ENCODE measurements at places on chromosomes 3 and 15.

DNA sequence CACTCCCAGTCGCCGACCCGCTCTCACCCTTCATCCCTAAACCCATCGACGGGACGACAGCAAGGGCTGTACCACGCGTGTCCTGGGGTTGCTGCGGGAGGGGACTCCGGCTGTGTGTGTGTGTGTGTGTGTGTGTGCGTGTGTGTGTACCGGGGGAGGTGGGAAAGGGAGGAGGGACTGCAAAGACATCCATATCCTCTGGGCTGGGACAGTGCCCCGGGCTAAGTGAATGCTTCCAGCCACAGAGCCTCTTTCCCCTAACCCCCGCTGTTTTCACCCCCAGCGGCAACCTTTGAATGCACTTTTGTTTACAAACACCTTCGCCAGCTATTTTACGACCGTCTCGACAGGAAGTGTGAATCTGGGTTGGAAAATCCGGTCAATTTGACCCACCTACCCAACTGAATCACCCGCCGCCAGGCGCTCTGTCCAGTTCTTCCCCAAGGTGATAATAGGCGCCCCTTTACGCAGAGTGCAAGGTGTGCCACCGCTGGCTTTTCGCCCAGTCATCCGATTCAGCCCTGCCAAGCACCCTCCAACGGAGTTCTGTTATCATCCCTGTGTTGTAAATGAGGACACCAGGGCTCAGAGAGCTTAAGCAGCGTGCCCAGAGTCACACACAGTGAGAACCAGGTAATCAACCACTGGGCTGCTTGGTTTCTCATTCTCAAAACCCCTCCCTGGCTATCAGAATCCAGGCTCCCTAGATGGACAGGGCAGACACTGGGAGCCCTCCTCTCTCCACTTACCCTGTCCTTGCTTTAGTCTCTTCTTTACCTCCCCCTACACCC lies 739 bp upstream of the AMOTL2 start:
- no peak for DNase-seq

DNA sequence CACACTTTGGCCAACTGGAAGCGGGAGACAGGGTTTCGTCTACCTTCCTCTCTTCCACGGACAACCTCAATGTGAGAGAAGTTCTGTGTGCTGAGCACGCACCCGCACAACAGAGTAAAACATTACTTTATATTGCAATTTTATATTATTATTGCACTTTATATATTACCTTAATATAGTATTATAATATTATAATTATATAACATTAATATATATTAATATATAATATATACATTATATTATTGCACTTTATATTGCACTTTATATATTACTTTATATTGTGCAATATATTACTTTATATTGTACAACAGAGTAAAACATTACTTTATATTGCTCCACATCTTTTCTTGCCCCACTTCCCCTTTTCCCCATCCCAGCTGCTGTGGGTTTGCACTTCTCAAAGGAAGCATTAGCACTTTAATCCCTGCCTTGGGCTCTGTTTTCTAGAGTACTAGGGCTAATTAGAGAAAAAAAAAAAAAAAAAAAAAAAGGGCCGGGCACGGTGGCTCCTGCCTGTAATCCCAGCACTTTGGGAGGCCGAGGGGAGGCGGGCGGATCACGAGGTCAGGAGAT lies 76.4 kb upstream of the SLC4A7 start:
- DNase-seq = no peak

DNA sequence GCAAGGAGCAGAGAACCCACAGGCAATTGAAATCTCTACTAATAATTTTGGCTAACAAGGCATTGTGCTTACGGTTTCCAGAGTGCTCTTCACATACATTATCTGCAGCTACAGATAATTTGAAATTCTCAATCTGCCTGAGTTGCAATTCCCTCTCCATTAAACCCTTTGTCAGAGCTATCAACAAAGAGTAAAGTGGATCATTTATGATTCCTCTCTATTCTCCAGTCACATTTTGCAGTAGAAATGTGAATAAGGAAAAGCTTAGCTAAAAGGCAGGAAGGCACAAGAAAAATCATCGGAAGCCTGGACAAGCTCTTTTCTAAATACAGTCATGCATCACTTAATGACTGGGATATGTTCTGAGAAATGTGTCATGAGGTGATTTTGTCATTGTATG lies 49.6 kb downstream of the FAM98B start:
- DNase-seq = no peak

DNA sequence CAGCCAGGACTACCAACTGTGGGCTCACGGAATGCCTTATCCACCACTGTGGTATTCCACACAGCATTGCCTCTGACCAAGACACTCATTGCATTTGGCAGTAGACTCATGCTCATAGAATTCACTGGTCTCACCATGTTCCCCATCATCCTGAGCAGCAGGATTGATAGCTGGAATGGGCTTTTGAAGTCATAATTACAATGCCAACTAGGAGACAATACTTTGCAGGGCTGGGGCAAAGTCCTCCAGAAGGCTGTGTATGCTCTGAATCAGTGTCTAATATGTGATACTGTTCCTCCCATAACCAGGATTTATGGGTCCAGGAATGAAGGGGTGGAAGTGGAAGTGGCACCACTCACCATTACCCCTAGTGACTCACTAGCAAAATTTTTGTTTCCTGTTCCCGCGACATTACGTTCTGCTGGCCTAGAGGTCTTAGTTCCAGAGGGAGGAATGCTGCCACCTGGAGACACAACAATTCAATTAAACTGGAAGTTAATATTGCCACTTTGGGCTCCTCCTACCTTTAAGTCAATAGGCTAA lies 58.6 kb upstream of the CCDC80 start:
- DNase-seq = peak; percentile 79

DNA sequence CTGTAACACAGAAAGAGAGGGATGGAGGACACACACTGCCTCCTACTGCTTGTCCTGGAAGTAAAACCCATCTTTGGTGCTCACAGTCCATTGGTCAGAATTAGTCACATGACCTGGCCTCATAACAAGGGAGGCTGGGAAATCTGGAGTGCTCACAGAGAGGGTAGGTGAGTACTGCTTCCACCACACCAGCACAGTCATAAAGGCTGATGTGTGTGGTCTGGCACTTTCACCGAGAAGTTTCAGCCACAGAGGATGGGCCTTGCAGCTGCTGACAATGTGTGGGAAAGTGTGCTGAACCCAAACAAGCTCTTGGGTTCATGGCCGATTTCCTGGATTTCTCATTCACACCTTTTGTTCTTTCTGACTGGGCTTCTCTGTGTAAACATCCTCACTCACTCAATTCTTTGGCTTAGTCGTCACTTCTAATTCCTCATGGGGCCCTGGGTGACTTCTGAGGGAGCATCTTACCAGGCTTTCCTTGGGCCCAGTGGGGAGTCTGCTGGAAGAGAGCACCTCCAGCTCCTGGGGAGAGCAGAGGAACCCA lies 100.7 kb downstream of the ASB7 start:
- DNase-seq = peak; percentile 82

- no peak for DNase-seq
Observed at GRCh38 chr3:38421679-38422336, 31.9 kb upstream of the ACVR2B start.

DNA sequence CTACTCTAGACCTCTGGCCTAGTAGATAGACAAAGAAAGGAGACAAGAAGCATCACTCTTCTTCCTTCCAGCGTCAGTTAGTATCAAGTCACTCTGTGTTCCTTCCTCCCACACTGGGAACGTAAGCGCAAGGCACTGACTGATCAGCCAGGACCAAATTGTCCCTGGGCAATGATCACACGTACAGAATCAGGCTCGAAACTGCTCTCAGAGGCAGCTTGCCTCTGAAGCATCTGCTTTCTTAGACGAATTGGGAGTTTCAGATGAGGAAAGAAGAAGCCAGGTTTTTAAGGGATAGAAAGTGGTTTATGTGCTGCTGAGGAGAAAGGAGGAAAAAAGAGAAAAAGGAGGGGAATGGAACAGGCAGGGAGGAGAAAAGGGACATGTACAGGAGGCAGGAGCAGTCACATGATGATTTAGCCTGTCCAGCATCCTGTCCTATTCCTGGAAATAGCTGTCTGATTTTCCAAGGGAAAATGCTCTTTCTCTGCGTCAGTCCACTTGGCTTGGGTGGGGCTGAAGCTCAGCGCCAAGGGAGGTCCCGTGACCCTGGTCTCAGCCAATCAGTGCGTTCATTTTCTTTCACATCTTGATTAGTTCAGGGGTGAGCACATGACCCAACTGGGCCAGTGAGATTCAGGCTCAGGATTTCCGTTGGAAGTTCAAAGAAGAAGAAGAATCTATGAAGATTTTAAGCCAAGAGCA lies 102.0 kb upstream of the PRICKLE2 start:
- DNase-seq = peak; percentile 54

DNA sequence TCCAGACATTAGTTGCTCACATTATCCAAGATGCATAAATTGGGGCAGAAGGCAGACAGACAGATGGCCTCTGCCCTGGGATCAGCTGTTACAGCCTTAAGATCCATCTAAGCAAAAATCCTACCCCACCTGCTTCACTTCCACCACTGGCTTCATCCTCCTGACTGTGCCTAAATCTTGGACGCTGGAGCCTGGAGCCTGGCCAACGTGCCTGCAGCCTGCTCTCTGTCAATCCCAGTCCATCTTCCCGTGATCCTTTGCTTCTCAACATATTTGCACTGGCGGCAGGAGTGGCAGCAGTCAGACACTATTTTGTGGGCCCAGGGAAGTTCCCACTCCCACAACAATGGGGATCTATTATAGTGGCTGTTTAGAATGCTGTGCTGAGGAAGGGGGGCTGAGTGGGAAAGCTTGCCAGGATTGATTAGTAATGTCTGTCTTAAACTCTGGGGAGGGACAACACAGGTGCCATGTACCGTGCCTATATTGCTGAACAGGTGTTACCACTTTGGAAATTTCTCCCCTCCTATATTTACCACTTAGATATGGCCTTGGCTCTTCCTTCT lies 121.2 kb downstream of the MEGF11 start:
- DNase-seq = no peak

DNA sequence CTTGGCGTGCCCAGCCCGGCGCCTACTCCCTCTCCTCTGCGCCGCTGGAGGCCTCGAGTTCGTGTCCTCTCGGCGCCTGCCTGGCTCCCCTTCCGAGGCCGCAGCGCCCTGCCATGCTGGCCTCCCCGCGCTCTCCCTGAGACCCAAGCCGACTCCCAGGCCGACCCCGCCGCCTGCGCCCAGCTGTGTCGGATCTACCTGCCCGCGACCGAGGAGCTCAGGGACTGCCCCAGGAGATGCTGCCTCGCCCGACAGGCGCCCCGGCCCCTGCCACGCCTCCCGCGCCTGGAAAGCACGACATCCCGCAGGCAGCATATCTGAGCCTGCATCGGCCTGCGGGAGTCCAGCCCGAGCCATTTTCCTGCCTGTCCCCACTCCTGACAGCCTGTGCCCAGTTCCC lies 16.1 kb downstream of the PAQR9 start:
- no peak for DNase-seq

GRCh38 chr15:38304481-38304880 lies 51.8 kb downstream of the SPRED1 start:
- peak; percentile 16 for DNase-seq

GRCh38 chr15:94327356-94327936 lies 96.1 kb downstream of the MCTP2 start:
- peak; percentile 39 for DNase-seq

DNA sequence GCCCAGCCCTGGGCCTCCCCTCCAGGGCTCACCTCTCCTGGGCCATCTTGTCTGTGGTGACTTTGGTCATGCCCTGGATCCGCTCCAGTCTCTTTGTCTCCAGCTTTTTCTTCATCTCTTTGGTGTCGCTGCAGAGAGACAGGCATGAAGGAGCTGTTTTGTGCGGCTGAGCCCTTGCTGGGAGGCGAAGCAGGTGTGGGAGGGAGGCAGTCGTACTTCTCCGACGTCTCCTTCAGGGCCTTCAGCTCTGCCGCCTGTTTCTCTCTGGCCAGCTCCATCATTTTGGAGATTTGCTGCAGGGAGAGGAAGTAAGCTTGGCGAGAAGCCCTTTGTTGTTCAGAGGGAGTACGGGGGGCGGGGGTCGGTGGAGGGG lies 7.7 kb upstream of the ANKRD63 start:
- no peak for DNase-seq

- DNase-seq = no peak
Observed at GRCh38 chr3:52406231-52406661, 38.7 kb downstream of the SEMA3G start.

- no peak for DNase-seq
Observed at GRCh38 chr3:27669591-27669990, 52.5 kb downstream of the EOMES start.

DNA sequence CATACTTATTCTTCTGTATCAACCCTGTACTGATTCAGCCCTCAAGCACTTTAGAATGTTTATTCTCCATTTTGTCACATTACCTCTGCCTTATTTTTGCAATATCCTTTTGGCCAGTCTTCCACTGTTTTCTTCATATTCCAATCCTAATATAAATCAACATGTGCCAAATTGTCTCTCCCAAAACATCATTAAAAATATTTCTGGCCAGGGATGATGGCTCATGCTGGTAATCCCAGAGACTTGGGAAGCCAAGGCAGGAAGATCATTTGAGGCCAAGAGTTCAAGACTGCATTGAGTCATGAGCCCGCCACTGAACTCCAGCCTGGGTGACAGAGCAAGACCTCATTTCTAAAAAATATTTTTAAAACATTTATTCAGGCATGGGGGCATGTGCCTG lies 641.4 kb upstream of the CBLB start:
- peak; percentile 60 for DNase-seq

DNA sequence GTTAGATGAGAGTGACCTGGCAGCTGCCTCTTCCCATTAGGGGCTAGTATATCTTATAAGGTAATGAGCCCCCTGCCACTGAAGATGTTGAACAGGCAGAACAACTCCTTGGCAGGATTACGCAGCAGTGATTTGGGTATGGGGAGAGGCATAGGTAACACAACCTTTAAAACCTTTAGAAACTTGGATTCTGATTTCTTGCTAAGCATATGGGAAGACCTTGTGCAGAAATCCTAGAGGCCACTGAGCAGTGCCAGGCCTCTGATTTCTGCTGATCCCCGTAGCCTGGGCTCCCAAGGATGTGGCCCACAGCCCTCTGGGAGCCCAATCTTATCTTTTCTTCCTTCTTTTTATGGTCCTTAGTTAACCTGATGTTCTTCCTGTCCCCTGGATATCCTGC lies 237.9 kb upstream of the ROPN1 start:
- no peak for DNase-seq

DNA sequence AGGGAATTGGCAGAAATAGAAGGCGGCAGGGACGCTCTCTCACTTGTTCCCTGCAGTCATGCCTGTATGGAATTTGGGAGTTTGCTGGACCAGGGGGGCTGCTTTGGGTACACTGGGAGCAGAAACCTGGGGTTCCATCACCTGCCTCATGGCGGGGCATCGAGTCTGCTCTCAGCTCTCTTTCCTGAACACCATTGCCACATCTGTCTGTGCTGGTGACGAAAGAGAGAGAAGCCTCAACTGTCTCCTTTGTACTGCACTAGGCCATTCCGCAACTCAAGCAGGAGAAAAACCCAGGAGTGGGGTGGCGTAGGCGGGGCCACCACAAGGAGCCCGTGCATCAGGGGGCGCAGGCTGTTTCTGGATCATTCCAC lies 14.0 kb downstream of the TMEM158 start:
- no peak for DNase-seq
